ENCODE measurements at places on chromosomes 11 and 22. TPM values are rescaled to one million over a fixed set of nuclear protein-coding genes. Genes with fewer than 3 reads are reported as not detected.

RHOD gene
- polyA plus RNA-seq = 10.2 TPM

TSPAN18 gene
- polyA plus RNA-seq = 8.8 TPM

PACS1 gene
- 6.8 TPM for polyA plus RNA-seq

OR9Q1 gene
- not detected for polyA plus RNA-seq

GRCh38 chr11:31913985-31914384, 102.9 kb upstream of the PAX6 start:
- DNase-seq = no peak

DNA sequence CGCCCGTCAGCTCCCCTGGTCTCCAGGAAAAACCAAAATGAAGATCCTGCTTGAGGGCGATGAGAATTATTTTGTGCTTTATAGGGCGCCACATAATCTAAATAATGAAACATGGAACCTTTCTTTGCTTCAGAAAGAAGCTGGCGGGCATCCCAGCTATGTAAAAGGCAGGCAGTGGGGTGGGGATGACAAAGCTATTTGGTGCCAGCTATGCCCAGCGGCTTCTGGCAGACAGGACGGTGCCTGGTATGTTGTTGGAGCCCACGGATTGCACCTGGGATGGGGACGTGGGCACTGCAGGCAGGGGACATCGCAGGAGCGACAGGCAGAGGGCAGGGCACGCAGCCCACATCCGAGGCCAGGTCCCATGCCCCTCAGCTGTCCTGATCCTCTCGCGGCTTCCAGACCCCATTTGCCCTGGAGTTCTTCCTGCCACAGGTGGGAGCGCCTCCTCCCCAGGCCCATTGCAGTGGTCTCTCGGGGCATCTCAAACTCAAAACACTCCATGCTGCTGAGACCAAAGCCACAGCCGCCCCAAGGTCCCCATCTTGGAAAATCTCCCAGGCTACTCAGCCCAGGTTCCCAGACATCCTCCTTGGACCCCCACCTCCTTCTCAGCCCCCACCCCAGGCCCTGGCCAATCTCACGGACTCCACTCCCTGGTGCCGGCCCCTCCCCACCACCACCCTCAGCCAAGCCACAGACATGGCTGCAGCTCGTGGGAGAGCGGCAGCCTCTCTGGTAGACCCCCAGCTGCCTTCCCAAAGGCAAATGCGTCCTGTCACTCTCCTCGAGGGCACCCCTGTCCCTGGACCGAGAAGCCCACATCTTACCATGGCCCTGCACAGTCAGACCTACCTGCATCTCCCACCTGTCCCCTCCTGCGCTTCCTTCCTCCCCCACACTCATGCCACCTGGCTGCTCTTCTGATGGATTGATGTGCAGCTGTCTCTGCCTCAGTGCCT, 45.7 kb downstream of the SHISAL1 start:
- no peak for DNase-seq

DNA sequence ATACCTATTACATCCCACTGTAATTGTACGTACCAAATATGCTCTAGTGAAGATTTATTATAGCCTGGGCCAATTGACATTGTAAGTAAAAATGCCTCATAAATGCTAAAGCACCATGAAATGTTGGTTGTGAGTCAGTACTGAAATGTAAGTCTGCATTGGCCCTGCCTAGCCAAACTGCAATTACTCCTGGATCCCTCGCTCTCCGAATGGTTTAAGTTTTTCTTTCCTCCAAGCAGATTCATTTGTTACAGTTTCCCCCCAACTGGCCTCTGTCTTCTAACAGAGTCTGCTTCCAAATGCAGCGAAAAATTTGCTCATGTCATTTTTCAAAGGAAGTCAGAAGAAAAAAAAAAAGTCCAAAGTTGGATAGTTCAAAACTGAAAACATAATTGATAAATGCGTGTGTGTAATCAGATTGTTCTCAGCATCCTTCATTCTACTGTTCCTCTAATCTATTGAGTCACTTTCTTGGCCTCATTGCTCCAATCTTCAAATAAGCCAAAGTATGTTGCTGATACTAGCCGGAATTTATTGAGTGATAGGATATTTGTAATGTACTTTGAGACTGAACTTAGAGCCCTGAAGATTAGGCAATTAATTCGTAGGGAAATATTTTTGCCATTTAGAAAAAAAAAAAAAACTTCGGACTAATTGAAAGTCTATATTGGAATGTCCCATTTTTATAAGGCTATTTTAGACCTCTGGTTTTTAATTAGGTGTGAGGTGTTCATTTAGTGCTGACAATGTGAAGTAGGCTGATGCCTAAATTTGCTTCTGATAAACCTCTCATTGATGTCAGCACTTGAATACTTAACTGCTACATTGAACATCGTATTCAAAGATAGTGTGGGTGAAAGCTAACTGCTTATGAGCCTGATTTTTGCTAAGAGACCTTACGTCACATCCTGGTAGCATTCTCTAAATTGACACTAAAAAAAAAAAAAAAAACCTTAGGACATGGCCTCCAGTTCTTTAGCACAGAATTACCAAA, 93.4 kb downstream of the WT1 start:
- no peak for DNase-seq

DNA sequence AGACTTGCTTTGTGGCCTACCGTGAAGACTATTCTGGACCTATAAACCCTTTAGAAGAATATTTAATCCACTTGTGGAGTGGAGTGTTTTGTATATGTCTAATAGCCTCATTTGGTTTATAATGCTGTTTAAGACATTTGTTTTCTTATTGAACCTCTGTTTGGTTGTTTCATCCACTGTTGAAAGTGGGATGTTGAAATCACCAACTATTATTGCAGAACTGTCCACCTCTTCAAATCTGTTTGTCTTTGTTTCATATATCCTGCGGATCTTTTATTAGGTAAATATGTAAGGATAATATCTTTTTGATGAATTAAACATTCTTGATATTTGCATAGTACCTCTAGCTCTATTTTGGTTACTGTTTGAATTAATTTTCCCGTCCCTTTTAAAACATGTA, 49.1 kb downstream of the XKR3 start:
- no peak for DNase-seq

GRCh38 chr11:3981084-3981633, 113.4 kb upstream of the RRM1 start:
- no peak for DNase-seq
